NCI-H510A treated with DMSO at 0.1 percent for 48 hours (cell line): ENCODE measurements at places on chromosomes 3 and 15.
A peak's percentile ranks its signal among the peaks of the same experiment; 100 is the strongest.

DNA sequence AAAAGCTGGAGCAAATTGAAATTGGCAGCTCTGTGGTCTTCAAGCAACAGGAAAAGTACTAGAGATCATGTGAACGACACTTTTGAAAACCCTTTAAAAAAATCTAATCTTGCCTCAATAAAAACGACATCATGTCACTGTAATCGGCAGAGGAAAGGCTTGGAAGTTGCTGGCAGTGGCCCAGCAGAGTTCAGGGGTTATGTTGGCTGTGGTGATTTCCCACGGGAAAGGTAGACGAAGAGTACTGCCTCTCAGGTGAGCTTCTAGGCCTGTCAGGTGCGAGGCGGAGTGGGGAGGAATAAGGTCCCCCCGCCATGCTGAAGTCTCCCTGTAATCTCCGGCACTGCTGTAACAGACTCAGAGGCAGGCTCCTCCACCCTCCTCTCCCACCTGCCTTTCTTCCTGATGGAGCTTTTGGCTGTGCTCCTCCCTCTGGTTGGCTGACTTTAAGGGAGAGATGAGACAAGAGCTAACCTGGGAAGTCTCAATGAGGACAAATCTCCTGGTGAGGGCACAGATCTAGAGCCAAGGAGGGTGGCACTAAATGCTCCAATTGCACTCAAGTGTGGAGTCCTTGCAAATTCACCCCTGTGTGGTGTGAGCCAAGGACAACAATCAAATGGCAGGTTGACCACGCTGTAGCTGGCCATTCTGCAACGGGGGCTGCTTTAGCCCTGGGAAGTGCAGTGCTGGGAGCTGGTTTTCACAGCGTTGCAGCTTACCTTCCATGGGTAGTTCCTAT, 18.7 kb upstream of the HES1 start:
- no peak for DNase-seq

DNA sequence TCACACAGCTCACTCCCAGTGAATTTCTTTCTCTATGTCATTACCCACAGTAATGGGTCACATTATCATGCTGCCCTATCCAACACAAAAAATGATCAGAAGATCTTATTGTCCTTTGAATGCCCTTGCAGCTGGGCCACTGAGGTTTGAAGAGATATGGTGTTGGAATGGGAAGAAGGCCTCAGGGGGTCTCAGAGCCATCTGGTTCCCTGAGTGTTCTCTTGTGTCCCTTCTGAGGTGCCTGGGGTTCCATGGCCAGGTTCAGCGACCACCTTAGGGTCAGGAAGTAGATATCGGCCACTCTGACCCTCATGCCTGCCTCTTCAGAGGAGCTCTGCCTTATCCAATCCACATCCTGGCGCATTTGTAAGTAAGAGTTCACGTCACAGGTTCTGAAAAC, 232.3 kb downstream of the TJP1 start:
- DNase-seq = no peak

GRCh38 chr3:26647078-26647477, 24.5 kb downstream of the LRRC3B start:
- DNase-seq = no peak

GRCh38 chr3:153639631-153640030, 477.6 kb downstream of the RAP2B start:
- DNase-seq = no peak

DNA sequence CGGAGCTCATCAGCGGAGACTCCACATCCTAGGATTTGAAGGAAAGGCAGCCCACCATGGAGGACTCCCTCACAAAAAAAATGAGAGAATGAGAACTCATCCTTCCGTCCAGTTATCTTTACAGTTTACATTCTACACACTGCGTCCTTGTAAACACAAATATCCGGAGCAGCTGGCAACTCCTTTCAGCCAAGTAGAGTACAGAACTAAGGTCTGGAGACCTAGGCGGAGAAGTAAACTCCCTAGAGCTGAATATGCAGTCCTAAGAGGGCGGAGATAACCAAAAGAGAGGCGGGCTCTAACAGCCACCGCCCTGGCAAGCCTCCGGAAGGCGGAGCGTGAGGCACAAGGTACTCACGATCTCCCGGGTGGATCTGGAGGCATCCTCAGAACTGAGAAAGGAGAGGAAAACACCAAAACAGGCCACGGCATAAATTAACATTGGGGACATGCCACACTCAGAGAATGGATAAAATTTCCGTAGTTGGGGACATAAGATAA, 924 bp upstream of the SIN3A start:
- peak; percentile 67 for DNase-seq

GRCh38 chr15:96274698-96275097, 55.8 kb upstream of the NR2F2 start:
- DNase-seq = no peak

DNA sequence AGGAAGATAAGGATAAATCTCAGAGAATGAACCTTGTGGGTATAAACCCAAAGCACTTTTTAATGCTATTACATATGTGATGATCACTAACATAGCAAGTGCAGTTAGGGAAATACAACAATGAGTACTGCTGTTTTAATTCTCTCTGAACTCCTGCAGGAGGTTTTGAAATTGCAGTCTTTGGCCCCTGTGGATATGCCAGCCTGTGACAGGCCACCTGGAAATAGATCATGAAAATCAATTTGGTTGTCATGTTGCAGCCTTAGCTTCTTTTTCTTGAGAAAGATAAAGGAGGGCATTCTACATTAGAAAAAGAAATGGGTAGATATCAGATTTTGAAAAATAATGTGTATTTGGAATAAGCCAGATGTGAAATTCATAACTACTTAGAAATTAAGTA, 103.6 kb downstream of the RSRC1 start:
- no peak for DNase-seq

DNA sequence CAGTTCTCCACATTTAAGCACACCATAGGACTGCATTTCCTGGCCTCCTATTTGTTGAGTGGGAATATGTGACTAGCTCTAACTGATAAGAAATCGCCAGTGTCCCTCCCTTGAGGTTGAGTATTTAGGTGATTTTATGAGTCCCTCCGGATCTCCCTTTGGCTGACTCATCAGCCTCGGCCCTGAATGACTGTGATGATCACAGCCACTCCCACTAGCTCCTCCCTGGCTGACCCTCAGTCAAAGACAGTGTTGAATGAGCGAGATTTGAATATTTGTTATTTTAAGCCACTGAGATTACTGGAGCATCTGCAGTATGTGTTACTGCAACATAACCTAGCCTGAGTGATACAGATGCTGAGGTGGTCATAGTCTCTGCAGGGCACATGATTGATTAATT, 515.3 kb downstream of the EPHB1 start:
- no peak for DNase-seq

- DNase-seq = peak; percentile 15
These were observed 53.3 kb downstream of the TIPARP start for GRCh38 chr3:156727519-156728205.

GRCh38 chr3:172476347-172476746, 28.1 kb upstream of the GHSR start:
- no peak for DNase-seq

DNA sequence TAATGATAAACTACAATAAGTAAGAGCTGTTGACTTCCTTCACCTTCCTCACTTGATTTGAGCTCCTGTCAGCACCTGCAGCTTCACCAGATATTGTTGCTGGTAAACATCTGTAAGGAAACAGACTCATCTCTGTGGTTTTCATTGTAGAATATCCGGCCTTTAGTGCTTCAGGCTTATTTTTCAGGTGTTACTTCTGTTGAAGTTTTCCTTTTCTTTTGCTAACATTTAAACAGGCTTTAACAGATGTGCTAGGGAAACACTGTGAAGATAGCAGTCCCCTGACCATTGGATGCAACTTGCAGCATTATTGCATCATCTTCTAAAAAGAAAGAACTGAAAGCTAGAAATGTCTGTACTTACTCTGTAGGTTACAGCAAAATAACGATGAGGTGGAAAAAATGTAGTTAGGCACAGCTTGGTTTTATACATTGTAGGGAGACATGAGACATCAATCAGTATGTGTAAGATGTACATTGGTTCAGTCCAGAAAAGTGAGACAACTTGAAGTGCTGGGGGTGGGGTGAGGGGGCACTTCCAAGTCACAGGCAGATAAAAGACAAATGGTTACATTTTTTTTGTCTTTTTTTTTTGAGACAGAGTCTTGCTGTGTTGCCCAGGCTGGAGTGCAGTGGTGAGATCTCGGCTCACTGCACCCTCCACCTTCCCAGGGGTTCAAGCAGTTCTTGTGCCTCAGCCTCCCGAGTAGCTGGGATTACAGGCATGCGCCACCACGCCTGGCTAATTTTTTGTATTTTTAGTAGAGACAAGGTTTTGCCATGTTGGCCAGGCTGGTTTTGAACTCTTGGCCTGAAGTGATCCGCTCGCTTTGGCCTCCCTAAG, 10.2 kb downstream of the EDEM1 start:
- DNase-seq = no peak

- DNase-seq = no peak
These were observed 6.2 kb downstream of the CLDN11 start for GRCh38 chr3:170424879-170425278.

- no peak for DNase-seq
These were observed 483.6 kb downstream of the TAFA4 start for GRCh38 chr3:68448510-68449383.

DNA sequence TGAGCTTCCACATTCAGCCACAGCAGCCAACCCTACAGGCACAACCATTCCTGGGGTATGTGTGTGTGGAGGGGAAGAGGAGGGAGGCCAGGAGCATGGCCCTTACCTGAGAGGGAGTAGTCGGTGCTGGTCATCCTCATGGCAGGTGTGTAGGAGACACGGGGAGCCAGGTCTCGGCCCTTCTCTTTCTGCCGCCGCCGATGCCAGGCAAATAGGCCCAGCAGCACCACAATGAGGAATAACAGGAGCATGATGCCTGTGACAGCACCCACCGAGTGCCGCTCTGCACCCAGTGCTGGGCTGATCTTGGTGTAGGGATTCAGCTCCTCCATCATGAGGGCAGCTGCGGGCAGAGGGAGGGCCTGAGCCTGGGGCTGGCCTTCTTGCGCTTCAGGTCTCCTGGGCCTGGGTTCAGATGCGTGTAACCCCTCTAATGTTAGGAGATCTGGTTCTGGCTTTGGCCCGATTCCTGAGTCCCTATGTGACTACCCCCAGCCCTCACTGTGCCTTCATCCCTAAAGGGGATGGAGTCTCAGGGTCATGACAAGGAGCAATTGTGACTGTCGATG, 44.4 kb downstream of the RAB11A start:
- no peak for DNase-seq

DNA sequence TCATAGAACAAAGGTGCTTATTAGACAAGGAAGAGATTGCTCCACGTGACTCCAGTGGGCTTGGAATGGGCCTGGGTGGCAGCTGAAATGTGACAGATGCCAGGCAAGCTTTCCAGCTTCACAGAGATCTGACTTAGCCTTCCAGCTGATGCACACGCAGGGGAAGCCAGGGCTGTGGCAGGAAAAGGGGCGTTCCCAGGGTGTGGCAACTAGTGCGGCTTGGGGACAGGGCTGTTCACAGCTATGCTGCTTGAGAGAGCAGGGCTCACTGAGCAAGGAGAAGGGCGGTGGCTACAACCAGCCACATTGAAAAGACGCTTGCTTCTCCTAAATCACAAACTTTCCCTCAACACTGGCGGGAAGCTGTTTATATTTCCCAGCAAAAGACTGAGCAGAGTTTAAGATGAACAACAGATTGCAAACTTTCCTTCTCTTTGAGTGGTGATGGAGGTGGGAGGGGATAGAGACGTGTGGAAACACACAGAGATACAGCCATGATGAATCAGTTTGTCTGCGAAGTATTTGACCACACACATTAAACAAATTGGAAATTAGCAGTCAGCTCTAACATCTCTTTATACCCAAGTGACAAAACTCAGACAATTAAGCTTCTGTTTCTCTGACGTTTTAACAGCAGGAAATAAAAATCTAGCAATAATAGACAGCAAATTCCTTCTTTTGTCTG, 127.5 kb downstream of the BDH1 start:
- no peak for DNase-seq

DNA sequence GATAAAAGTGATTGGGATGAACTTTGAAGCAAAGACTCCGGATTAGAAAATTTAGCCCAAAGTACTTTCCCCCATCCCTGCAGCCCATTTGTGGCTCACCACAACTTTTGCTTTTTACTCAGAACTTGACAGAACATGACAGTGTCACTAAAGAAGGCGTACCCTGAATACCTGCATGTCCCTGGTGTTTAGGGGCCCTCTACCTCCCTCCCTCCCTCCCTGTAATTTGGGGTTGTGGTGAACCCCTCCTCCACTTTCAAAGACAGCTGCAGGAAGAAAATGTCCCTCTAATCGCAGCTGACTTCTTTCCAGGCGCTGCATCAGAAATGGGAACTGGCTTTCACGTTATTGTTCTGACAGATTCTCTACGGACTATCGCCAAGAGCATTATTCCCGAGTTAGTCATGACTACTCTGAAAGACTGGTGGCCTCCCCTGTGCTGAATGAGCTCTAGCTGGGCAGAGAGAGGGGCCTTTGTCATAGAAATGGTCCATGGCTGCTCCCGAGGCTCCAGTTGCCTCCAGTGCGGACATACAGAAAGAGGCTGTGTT, 93.2 kb upstream of the ARHGEF3 start:
- DNase-seq = no peak

DNA sequence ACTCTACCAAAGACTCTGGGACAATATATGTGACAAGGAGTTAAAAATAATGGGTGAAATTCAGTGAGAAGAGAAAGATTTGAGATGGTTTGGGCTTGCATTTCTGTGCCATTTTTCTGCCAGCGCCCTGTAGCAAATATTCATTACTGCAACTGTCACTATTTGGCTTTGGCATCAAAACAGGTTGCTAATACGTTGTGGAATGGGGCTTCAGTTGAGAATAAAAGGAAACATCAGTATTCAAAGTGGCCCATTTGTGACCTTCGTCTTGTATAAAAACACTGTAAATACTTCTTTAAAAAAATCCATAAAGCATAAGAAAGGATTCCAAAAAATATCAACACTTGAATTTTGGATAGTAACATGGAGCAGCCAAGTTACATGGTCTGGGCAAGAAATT, 309.2 kb downstream of the ZNF385D start:
- no peak for DNase-seq

GRCh38 chr3:54905261-54905888, 22.5 kb downstream of the LRTM1 start:
- no peak for DNase-seq

GRCh38 chr3:141816958-141817357, 53.8 kb downstream of the GRK7 start:
- DNase-seq = no peak

GRCh38 chr15:20341901-20342600, 199.5 kb downstream of the GOLGA6L6 start:
- DNase-seq = no peak
